ENCODE measurements at places on chromosomes 6 and 20.

GRCh38 chr20:815914-816606 is 17.5 kb upstream of the FAM110A start:
- peak; percentile 18 for DNase-seq

GRCh38 chr20:41178904-41179432 is 41.6 kb downstream of the PLCG1 start:
- peak; percentile 18 for DNase-seq

- no peak for DNase-seq
Observed at GRCh38 chr6:166325383-166326042, 16.8 kb downstream of the SFT2D1 start.

DNA sequence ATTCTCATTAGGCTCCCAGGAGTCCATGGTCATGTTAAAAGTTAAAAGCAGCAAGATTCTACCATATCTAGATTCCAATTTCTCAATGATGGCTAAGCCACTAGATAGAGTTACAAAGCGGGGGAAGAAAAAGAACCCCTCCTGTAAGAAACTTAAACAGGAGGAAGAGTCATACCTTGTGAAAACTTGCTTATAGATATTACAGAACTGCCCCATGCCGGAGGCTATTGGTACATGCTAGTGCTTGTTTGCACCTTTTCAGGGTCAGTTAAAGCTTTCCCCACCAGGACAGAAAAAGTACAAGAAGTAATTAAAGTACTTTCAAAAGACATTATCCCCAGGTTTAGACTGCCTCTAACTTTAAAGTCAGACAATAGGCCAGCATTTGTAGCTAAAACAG is 15.5 kb upstream of the GSTA3 start:
- DNase-seq: no peak

DNA sequence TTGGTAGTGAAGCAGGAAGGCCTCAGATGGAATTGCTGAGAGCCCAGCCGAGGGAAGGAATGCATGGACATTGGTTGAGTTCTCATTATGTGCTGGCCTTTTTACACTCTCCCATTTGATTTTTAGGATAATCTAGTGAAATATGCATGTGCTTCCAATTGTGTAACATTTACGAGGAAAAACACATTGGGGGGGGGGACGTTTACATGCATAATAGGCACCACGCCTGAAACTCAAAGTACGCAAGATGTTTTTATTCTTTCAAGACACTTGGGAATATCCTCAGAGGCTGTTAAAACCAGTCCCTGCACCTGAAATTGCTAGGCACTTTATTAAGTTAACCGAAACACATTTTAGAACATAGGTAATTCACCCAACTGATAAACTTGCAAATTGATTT is 118.5 kb upstream of the CDH4 start:
- no peak for DNase-seq

- DNase-seq: no peak
Observed at GRCh38 chr20:44648068-44648467, 3.4 kb downstream of the ADA start.

DNA sequence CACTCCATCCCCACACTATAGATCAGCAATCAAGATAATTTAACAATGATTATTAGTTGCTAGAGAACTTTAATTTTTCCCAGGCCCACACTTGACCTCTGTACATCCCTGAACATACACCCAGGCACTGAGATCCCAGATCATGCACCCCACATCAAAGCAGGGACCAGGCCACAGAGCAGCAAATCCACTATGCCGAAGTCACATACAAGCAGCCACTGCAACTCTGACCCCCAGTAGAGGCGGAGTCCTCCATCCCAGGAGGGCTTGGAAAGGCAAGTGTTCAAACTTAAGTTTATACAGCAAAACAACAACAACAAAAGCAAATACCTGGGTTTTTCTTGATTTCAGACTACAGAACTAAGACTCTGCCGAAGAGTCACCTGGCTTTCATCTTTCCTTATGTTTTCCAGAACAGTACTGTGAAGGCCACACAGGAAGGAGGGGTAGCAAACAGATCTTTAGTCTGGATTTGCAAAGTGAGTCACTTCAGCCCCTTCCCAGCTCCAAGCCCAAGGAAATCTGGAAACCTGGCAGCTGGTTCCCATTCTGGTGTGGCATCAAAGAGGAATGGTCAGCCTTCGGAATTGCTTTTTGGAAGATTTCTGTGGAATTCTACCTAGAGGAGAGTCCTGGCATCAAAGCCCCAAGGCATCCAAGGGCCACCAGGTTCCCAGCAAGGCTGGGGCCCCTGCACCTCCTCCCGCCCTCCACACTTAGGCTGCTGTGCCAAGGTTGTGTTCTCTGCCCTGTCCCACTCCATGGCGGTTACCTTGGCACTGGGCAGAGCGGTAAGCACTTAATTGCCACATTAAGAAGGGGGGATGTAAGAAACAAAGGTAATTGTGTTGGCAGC is 7.3 kb downstream of the JAG1 start:
- DNase-seq: no peak

DNA sequence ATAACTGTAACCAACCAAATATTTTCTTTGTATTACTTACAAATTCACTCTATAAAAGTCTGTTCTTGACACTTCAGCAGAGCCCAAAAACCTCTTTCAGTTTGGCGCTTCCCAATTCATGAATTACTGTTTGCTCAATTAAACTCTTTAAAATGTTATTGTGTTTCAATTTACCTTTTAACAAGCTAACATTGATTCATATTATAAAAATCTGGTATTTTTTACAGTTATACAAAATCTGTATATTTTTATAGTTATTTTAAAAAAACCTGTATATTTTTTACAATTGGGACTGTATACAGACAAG is 75.3 kb upstream of the E2F3 start:
- DNase-seq: no peak

GRCh38 chr6:36268478-36269275 is 1.2 kb upstream of the PNPLA1 start:
- DNase-seq: peak; percentile 33

DNA sequence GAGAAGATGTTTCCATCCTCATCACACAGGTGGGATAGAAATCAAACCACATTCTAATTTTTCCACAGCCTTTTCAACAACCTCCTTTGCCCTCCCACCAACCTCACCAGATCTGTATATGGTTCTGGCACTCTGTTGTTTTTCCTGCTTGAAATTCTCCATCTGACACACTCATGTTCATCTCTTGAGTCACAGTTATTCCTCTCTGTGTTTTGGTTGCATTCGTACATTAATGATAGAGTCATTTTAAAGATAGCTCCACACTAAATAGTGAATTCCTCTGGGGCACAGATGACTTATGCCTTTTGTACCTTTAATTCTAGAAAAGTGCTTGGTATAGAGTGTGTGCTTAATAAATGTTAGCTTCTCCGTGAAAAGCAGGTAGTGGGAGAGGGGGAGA is 1.4 kb upstream of the GCLC start:
- peak; percentile 41 for DNase-seq

- DNase-seq: peak; percentile 90
Observed at GRCh38 chr6:88725111-88725975, 238.1 kb downstream of the RNGTT start.

DNA sequence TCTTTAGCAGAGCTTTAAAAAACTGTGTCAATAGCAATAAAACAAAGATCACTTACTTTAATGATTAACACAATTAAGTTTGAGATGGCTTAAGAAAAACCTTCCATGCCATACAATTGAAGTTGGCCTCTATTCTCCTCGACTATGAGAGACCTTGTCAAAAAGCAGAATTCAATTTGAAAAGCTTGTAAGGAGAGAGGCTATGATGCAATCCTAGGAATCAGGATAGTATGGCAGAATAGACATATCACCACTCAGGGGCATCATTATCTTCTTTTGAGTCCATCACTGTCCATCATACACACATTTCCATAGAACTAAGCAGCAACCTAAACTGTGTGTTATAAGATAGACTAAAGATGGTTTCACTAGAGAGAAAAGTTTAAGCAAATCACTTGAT is 17.2 kb downstream of the TBC1D7 start:
- no peak for DNase-seq

All from fibroblast of lung (primary cell).